ENCODE measurements at places on chromosomes 12 and 14.

- DNase-seq: no peak
These were observed 724 bp downstream of the LTB4R start for GRCh38 chr14:24311837-24312615.

- DNase-seq: no peak
These were observed 99.6 kb downstream of the SLC25A47 start for GRCh38 chr14:100422556-100423316.

GRCh38 chr12:108696111-108696995 is 35.0 kb downstream of the CORO1C start:
- DNase-seq: peak; percentile 49

DNA sequence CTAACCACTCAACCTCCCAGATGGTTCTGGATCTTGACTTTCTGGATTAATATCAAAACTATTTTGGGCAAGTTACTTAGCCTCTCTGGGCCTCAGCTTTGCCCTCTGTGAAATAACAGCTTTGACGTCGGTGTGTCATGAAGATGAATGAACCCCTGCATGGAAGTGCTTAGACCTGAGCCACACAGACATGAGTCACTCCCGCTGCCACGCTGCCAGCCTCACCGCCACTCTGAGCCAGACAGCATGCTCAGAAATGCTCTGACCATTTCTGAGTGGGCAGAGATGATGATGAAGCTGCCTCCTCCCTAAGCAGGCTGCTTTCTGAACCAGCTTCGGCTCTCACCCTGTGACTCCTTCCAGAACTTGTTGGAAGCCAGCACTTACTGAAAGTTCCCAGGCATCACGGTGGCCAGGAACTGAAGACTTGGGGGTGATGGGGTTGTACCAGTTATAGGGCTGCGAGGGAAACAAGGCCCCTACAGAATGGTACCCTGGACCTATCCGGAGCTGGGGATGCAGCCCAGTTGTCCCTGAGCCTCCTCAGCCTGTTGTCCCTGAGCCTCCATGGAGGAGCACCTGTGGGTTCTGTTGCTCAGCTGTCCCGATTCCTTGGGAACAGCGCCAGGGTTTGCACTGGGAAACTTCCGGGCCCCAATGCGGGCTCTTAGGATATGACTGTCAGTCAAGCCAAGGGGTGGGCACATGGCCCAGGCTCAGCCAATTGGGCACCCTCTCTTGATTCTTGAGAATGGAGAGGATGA is 2.0 kb upstream of the CCDC197 start:
- DNase-seq: peak; percentile 70

GRCh38 chr12:10563966-10564365 is 49.4 kb downstream of the MAGOHB start:
- DNase-seq: no peak

- DNase-seq: no peak
These were observed 36.2 kb downstream of the BCL11B start for GRCh38 chr14:99235582-99236320.

- no peak for DNase-seq
These were observed 950.1 kb downstream of the VRK1 start for GRCh38 chr14:97747316-97747715.

- peak; percentile 26 for DNase-seq
These were observed 32.4 kb downstream of the AK7 start for GRCh38 chr14:96424109-96424989.

- no peak for DNase-seq
These were observed 691 bp downstream of the SLC2A13 start for GRCh38 chr12:40105265-40105514.

GRCh38 chr12:25404955-25405354 is 148.1 kb downstream of the LMNTD1 start:
- no peak for DNase-seq

DNA sequence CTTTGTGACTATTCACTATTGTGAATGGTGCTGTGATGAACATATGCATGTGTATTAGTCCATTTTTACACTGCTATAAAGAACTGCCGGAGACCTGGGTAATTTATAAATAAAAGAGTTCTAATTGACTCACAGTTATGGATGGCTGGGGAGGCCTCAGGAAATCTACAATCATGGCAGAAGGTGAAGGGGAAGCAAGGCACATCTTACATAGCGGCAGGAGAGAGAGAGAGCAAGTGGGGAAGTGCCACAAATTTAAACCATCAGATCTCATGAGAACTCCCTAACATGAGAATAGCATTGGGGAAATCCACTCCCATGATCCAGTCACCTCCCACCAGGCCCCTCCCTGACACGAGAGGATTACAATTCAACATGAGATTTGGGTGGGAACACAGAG is 90.8 kb downstream of the ATP23 start:
- no peak for DNase-seq

DNA sequence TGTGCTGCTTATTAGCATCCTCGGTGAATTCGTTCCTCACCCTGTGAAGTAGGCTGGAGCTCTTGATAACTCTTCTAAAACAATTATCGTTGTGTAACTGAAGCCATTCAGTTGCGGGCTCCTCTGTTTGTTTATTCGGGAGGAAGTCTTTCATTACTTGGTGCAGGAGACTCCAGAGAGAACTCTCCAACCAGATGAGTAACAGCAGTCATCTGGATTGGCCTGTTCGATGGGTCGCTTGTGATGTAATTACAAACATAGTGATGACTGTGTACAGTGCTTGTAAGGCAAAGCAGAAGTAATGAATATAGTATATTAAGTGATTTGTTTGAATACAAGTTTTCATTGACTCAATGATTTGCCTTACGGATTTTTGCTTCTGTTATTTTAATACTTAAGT is 10.9 kb downstream of the ATP6V0A2 start:
- DNase-seq: no peak

GRCh38 chr12:51953864-51954263 is 2.4 kb downstream of the ACVR1B start:
- DNase-seq: no peak

GRCh38 chr12:49188201-49188915 is 522 bp downstream of the TUBA1A start:
- DNase-seq: peak; percentile 77

DNA sequence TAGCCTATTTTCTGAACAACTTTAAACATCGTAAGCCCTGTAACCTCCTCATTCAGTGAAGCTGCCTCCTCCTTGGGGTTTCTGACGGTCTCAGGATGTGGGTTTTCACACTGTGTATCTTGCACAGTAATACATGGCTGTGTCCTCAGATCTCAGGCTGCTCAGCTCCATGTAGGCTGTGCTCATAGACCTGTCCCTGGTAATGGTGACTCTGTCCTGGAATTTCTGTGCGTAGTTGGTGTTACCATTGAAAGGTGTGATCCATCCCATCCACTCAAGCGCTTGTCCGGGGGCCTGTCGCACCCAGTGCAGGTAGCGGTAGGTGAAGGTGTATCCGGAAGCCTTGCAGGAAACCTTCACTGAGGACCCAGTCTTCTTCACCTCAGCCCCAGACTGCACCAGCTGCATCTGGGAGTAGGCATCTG is 980.5 kb downstream of the TMEM121 start:
- DNase-seq: peak; percentile 51

GRCh38 chr14:95033682-95034632 is 123.4 kb downstream of the DICER1 start:
- no peak for DNase-seq

DNA sequence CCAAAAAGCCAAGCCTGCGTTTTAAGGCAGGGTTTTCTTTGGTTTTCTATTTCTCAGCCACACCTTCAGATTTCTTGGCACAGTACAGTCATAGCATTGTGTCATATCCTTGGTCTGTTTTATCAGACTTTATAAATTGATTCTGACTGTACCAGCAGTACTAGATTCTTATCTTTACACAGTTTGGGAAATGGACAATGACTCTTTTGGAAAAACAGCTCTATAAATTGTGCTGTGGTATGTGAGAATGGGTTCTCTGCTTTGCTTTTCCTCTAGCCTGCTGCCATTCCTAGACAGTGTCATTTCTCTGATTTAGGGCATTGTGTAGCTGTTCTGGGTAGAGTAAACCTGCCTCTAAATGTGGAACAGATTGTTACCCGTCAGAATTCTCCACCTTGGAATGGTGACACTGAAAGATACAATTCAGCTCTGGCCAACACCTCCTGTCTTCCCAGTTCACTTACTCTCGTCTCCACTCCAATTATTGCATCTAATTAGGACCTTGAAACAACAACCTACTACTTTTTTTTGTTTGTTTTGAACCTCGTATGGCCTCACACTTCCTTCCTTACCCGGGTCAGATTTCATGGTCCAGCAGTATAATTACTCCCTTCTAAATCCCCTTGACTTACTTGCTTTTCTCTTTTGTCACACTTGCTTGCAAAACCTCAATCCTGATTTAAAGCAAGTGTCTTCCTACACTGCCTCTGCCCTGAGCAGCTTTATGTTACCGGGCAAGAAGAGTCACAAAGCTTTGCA is 226.3 kb downstream of the ERC1 start:
- DNase-seq: no peak

DNA sequence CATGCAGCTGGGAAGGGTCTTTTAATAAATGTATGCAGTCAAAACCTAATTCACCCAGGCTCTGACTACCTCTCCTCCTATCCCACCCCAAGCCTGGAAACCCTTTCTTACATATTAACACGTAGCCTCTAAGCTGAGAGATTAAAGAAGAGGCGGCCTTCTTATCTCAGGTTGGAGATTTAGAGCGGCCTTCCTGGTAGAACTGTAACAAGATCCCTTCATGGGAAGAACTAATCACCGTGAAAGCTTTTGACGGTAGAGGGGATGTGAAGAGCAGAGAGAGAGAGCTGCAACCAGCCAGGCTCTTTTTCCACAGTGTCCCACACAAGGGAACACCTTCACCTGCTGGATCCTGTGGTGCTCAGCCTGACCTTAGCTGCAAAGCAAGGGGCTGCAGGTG is 367.4 kb downstream of the MED13L start:
- no peak for DNase-seq

- DNase-seq: no peak
These were observed 1.4 kb downstream of the ACAD10 start for GRCh38 chr12:111687255-111687654.

DNA sequence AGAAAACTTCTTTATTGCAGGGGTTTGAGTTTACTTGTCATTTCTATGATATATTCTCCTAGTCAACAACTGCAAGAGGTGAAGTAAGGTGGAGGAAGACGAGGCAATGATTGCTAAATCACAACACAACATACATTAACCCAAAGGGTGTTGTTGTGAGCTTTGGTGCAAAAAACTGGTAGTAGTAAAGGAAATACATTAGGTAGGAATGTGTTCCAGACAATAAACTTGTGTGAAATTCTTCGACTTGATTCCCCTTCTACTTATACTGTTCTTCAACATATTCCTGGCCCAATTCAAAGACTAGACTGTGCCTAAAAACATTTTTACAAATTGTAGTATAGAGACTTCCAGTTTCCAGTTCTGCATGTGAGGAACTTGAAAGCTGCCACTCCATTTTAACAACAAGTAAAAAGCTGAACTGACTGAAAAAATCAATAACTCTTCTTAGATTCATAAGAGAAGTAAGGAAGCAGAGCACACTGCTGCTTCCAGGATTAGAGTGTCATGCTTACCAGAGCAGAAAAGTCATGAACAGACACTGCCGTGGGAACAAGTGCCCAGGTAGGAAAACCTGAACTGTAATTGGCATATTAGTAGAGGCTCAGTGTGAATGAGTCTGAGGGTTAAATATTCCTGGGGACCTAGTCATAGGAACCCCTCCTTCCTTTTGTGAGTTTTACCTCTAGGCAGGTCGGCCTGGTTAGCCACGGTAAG is 22.2 kb downstream of the COX8C start:
- no peak for DNase-seq
